NCI-H460 (cell line): ENCODE measurements at places on chromosomes 1 and 21. TPM values are rescaled to one million over a fixed set of nuclear protein-coding genes. Genes with fewer than 3 reads are reported as not detected.

- DNase-seq, result no peak
Observed at GRCh38 chr1:39979654-39980053, 24.7 kb downstream of the MFSD2A start.

- DNase-seq, result no peak
Observed at GRCh38 chr1:53576381-53576801, 117.2 kb downstream of the DMRTB1 start.

DNA sequence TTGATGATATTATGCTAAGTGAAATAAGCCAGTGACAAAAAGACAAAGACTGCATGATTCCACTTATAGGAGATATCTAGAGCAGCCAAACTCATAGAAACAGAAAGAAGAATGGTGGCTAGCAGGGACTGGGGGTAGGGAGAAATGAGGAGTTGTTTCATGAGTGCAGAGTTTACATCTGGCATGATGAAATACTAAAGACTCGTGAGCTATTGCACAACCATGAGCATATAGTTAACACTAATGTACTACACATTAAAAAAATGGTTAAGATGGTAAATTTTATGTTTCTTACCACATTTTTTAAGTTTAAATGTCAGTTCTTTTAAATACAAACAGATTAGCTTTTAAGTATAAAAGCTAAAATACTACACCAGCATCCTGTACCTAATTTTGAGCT, 57.8 kb downstream of the ESRRG start:
- no peak for DNase-seq

- no peak for DNase-seq
Observed at GRCh38 chr1:82034812-82035211, 234.1 kb downstream of the ADGRL2 start.

DNA sequence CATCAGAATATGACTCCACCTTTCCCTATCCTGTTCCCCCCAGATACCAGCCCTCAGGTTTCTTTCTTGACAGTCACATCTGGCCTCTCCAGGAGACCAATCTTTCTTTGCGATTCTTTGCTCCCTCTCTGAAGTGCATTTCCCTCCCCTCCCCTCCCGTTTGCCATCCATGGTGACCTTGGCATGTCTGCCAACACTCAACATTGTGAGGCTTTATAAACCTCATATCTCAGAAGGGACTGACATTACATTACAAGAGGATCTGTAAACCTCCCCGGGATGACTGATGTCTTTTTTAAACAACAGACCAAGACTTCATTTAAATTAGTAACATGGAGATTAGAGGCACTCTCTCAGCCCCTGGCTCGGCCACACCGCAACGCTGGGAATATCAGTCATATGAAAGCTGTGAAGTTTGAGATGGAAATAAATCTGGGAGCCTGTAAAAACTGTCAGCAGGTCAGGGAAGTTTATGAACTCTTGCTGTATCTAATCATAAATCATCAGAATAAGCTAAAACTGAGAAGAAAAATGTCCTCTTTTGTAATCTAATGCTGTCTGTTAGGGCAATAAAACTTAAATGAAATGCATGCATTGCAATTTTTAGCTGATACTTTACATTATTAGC, 401.7 kb upstream of the PROX1 start:
- no peak for DNase-seq

DNA sequence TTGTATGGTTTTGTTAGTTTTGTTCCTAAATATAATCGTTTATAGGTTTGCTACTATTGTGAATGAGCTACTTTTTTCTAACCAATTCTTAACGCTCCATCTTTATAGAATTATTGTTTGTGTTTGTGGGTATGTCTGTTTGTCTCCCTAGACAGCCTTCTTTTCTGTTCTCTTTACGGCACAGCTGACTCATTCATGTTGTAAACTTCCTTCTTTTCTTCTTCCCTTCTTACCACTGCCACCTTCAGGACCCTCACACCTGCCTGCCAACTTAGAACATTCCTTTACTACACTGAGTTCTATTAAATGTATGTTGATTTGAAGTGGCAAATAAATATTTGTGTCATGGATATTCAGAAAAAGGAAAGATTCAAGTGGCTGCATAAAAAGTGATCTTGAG, 29.1 kb downstream of the AK5 start:
- no peak for DNase-seq

DNA sequence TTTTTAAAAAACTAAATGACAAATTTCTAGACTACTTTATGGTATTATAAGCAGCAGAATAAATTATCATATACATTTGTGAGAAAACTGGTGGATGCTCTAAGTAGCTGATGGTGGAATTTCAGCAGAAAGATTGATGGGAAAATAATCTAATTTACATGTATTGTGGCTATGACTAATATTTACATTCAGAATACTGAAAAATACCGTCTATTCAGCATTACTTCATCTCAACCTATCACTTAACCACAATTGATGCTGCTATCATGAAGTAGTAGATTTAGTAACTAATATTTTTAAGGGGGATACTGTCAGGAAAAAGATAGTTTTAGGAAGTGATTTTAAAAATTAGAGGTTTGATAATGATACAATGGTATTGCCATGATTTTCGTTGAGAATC, 137.9 kb downstream of the IFI44 start:
- no peak for DNase-seq

HCN3 gene
- total RNA-seq, result 1.4 and 1.6 TPM in 2 replicates

SLC5A9 gene
- total RNA-seq, result not detected in 2 replicates

UQCRHL gene
- total RNA-seq, result 7.5 and 7.9 TPM in 2 replicates

GCSAML gene
- not detected in 2 replicates for total RNA-seq

WDR64 gene
- total RNA-seq, result not detected in 2 replicates

CLDN17 gene
- not detected in 2 replicates for total RNA-seq

MYOC gene
- total RNA-seq, result not detected in 2 replicates

TNN gene
- not detected in 2 replicates for total RNA-seq

FRRS1 gene
- 8.7 and 9.3 TPM in 2 replicates for total RNA-seq
